ENCODE measurements at places on chromosomes 2 and 18. TPM values are rescaled to one million over a fixed set of nuclear protein-coding genes. Genes with fewer than 3 reads are reported as not detected.
A peak's percentile ranks its signal among the peaks of the same experiment; 100 is the strongest.

The C1GALT1C1L gene
- total RNA-seq = 0.48 TPM

The IL37 gene
- total RNA-seq = not detected

The KCNG2 gene
- total RNA-seq = 0.32 TPM

The MTCL1 gene
- 16.3 TPM for total RNA-seq

The SLC40A1 gene
- 30.3 TPM for total RNA-seq

The IMPA2 gene
- 19.9 TPM for total RNA-seq

- DNase-seq = no peak
Measured at GRCh38 chr2:181859123-181859522, 32.4 kb upstream of the ITPRID2 start.

- no peak for DNase-seq
Measured at GRCh38 chr2:105597011-105597805, 147.5 kb upstream of the NCK2 start.

- DNase-seq = no peak
Measured at GRCh38 chr18:33277431-33277830, 163.1 kb downstream of the CCDC178 start.

DNA sequence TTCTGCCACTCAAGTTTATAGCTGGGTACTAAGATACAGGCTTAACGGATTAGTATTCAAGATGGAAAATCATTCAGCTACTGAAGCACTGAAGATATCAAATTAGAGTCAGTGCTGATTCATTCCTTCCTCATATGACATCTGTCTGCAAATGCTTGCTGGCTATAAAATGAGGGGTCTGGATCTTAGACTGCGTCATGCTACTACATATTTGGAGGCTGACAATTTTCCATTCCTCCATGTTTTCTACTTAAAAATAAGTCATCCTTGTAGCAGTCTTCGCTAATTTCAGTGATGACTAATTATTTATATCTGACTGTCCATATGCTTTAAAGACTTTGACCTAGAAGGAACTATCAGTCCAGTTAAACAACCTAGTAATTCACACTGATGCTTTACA lies 233.4 kb downstream of the RIT2 start:
- DNase-seq = no peak

- no peak for DNase-seq
Measured at GRCh38 chr2:96895032-96895745, 25.3 kb upstream of the SEMA4C start.

DNA sequence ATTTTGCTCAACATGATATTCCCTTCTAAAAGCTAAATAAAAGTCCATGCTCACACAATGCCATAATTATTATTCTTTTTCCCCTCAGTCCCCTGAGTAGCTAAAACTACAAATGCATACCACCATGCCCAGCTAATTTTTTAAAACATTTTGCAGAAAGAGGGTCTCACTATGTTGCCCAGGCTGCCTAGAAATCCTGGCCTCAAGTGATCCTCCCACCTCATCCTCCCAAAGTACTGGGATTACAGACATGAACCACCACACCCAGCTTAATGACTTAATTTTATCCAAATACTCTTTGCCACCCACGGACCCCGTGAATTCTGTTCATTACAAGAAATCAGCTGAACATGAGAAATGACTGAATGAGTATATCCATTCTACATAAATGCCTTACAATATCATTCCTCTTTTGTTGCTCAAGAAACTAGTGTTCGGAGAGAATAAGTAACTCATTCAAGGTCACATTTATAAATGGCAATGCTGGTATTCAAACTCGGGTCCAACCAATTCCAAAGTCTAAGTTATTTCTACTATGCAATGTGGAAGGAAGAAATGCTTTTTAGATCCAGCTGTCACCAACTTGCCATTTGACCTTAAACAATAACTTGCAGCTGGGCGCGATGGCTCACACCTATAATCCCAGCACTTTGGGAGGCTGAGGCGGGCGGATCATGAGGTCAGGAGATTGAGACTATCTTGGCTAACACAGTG lies 59.8 kb downstream of the NOL10 start:
- DNase-seq = no peak

DNA sequence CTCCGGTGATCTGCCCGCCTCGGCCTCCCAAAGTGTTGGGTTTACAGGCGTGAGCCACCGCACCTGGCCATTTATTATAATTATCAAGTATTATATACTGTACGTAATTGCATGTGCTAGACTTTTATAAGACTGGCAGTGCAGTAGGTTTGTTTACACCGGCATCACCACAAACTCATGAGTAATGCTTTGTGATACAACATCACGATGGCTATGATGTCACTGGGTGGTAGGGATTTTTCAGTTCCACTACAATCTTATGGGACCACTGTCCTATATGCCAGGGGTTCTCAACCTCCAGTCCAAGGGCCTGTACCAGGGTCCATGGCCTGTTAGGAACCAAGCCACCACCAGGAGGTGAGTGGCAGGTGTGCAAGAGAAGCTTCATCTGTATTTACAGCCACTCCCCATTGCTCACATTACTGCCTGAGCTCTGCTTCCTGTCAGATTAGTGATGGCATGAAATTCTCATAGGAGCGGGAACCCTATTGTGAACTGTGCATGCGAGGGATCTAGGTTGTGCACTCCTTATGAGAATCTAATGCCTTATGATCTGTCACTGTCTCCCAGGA lies 9.4 kb downstream of the SCYGR4 start:
- no peak for DNase-seq

DNA sequence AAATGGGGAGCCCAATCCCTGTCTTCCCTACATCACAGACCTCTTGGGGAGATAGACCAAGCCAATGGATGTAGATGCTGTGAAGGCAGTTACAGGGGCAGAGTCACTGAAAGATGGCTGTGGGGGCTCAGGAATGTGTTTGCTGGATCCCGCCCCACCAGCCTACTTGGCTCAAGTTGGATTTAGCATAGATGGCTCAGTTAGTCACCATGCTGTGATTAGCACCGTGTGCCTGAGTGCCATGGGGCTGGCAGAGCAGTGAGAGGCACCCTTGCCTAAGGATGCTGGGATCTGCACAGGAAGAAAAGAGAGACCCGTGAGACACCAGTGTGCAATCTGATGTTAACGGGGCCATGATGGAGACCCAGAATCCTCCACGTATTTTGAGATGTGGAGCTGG lies 228.3 kb downstream of the DYSF start:
- DNase-seq = peak; percentile 41

DNA sequence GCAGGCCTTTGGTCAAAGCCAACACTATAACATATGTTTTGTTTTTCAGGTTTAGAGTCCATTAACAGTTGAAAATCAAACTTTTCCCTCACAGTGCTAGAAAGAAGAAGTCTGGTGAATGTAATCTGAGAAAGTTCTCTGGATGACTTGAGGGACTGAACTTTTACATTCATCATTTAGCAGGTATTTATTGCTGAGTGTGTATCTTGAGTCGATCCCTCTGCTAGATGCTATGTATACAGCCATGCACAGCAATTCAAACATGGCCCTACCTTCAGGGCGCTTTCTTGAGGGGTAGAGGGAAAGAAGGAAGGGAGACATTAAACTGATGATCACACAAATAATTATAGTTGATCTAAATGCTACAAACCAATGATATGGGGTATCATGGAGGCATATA lies 89.6 kb downstream of the CLHC1 start:
- no peak for DNase-seq

GRCh38 chr2:241860184-241861078 lies 1.7 kb upstream of the PDCD1 start:
- DNase-seq = no peak

DNA sequence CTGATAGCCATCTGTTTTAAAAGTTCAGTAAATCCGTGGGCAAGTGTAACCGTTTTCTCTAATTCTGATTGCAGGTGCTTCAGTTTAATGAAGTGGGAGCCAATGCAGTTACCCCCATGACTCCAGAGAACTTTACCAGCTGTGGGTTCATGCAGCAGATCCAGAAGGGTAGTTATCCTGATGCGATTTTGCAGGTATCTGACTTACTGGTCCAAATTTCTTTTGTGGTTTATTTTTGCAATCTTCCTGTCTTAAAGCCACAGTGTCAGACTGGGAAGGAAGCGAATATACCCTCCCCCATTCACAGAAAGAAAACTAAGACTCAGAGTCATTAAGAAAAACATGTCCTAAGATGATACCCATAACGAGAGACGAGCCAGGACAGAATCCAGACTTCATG lies 7.7 kb downstream of the SERPINB2 start:
- DNase-seq = no peak

DNA sequence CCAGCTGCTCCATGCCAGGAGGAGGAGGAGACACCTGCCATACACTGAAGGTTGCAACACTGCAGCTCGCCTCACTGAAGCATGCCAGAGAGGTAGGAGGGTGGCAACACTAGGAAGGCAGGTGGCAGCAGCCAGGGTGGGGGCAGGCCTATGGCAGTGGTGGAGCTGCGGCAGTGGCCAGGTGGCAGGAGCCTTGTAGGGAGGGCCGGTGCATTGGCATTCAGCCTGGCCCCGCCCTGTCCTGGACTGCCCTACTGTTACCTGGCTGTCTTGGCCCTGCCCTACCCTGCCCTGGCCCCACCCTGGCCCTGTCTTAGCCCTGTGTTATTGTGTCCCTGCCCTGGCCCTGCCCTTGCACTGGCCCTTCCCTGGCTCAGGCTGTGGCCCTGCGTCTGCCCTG lies 7.4 kb upstream of the ANKRD62 start:
- no peak for DNase-seq

GRCh38 chr18:47909484-47909883 lies 21.0 kb downstream of the SMAD2 start:
- no peak for DNase-seq

DNA sequence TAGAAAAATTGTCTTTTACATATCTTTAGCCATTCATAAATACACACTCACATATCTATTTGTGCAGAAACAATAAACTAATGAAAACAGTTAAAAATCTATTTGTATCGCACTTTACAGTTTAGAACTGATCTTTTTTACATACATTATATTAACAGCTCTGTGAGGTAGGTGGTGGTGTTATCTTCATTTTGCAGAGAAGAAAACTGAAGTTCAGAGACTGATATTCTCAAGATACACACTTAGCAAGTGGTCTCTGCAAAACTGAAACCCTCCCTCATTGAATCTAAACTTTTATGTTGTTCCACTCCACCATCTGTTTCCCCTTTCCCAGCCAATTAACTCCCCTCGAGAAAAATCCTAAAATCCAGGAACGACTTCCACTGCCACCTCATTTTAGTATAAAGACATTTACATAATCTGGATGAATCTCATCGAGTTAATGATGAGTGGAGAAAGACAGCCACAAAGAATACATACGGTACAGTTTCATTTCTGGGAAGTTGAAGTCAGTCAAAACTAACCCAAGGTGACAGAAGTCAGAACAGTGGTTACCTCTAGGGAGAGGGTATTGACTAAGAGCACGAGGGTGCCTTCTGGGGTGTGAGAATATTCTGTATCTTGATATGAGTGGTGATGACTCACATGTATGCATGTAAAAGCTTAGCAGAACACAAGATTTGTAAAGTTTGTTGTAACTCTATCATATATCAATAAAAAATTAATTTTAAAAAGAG lies 524.2 kb upstream of the TCF4 start:
- no peak for DNase-seq

- peak; percentile 55 for DNase-seq
Measured at GRCh38 chr2:20582600-20583221, 68.2 kb downstream of the HS1BP3 start.

DNA sequence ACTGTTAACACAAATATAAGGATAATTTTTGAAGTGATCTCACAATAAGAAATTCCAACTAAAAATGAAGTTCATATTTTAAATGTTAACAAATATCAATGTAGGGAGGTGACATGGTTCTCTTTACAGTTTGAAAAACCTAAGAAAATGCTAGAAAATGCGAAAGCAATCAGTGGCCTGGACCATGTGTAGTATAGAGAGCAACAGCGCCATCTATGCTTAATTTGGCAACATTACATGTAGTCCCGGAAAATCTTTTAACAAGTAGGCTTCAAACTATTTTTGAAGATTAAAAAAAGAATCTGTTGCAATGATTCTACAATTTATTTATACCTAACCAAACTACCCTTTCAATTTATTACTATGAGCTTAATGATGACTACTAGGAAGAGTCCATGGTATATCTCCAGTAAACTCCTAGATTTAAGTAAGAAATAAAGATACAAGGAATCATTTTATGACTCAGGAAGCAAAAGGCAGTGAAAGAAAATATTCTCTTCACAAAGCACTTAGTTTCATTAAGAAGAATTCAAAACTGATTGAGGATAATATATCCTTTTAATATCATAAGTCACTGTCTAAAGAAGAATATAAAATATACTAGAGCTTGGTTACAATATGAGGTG lies 33.3 kb downstream of the NDUFA10 start:
- no peak for DNase-seq

DNA sequence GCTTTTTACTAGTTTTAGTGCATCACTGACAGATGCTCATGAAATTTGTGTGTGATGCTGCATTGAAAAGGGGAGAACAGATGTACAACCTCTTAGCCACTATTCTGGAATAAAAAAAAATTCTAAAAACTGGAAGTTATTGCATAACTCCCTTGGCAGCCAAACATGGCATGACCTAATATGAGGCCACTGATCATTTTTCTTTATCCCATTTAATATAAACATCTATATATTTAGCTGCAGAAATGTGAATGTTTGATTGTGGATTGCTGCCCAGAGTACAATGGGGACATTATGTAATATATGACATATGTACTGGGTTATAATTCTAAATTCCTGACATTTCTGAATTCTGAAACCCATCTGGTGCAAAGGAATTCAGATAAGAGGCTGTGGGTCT lies 86.5 kb downstream of the CDCA7 start:
- no peak for DNase-seq

DNA sequence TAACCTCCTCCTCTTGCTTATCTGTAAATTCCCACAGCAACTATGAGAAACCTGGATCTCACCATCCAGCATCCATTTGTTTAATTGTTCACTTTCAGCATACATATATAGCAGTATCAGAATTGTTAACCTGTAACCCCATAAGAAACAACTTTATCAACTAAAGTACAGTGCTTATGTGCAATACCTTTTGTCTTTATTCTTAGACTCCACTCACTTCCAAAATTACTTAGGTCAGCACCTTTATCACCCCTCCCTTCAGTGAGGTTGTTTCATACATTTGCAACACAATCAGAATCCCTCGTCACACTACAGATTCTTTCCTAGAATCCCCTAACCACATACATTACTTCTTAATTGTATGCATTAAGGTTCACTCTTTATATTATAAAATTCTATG lies 225.9 kb upstream of the NCKAP5 start:
- no peak for DNase-seq

DNA sequence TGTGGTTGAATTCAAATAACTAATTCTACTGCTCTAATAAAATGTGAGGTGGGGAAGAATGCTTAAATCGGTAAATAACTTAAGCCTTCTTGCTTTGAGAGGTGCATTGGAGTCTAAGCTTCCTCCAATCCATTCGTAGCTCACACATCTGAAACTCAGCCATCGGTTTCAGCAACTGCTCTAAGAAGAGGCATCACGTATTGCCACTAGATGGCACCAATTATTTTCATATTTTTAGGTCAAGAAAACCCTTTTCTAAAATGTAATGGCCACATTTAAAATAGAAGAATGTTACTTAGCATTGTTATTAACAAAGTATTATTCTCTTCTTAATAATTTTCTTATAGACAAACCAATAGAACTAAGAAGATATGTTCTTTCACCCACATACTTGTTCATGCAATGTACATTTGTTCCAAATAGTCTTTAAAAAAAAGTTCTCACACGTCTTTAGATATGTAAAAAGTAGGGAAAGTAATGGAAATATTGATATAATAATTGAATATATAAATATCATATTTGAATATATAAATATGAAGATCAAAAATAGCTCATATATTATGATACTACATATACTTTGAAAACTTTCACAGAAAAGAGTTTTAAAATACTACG lies 229.8 kb downstream of the CCDC178 start:
- DNase-seq = no peak
